NCI-H2081 treated with DMSO at 0.1 percent for 48 hours (cell line): ENCODE measurements at places on chromosomes 6 and 20.

DNA sequence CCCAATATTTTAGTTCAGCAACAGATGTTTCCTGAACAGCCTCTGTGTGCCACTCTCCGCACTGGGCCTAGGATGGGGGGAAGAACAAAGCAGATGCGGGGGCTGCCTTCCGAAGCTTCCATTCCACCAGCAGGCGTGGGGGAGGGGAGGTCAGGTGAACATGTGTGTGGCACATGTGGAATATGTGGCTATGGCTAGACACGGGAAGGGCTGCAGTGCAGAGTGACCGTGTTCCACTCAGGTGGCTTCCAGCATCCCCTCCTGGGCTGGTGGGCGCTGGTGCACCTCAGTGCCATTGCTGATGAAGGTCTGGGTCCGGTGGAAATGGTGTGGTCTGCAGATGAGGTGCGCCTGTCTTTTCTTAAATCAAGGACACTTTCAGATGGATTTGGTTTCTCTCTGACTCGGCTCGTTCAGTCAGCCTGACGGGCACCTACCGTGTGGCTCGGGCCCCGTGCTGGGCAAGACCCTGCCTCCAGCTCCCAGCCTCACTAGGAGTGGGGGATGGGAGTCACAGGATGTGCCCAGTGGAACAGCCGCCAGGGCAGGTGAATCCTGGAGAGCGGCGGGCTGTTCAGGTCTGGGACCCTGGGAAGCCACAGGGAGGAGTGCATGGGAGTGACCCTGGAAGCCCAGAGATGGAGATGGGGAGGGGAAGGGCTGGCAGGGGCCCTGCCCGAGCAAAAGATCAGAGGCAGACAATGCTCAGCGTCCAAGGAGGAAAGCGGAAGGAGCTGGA, 111.0 kb downstream of the SYCP2 start:
- DNase-seq, result no peak

GRCh38 chr6:72946774-72947173, 278.5 kb downstream of the KHDC1L start:
- no peak for DNase-seq

- no peak for DNase-seq
These were observed 9.5 kb downstream of the ARID1B start for GRCh38 chr6:156786652-156787051.

DNA sequence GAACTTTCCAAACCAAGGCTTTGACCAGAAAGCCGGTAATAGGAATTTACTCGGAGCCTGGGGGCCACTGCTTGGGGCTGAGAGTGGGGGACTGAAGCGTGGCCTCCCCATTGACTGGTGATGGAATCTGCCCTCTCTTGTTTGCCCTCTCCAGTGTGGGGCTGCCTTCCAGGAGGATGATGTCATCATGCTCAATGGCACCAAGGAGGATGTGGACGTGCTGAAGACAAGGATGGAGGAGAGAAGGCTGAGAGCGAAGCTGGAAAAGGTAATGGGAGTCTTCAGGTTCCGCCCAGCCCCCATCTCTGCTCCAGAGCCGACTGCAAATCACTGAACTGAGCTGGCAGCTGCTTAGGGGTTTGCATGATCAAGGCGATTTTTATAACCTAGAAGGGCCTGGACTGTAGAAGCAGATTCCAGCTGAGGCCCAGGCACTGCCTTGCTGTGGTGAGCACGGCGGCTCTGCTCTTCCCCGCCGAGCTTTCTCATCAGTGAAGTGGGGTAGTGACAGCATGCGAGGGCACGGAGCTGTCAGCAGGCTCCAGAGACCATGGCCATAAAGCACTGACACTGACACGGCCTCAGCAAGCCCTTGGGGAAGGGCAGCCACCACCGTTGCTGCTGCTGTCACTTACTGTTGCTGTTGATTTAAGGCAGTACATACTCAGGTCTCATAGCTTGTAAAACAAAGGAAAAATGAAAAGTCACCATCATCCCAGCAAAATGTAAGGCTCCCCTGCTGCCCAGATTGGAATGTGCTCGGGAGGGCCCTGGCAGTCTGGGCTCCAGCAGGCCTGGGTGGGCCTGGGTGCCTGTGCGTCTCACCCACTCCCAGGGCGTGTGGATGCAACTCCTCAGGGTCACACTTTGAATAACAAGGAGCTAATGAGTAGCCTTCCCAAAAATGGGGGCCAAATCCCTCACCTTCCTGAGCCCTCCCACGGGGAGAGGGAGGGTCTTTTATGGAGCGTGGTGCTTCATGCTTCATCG, 11.1 kb upstream of the FAM209A start:
- DNase-seq, result no peak

GRCh38 chr6:44327096-44327495, 13.9 kb upstream of the AARS2 start:
- DNase-seq, result no peak

GRCh38 chr6:138480279-138480949, 18.9 kb downstream of the NHSL1 start:
- DNase-seq, result no peak

GRCh38 chr6:143205991-143206390, 145.3 kb downstream of the AIG1 start:
- no peak for DNase-seq

GRCh38 chr6:124822204-124822613, 140.0 kb upstream of the RNF217 start:
- no peak for DNase-seq

DNA sequence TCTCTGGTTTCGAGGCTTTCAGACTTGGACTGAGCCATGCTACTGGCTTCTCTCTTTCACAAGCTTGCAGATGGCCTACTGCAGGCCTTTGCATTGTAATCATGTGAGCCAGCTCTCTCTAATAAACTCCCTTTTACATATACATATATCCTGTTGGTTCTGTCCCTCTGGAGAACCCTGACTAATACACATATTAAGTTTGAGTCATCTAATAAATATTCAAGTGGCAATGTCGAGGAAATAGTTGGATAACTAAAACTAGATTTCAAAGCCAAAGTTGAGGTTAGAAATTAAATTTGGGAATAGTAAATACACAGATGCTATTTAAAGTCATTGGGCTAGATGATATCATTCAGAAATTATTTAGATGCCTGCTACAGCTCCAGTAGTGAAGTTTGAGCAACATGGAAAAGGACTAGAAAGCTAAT, 1343.4 kb downstream of the GRIK2 start:
- DNase-seq, result no peak

- DNase-seq, result no peak
These were observed 37.2 kb downstream of the DAAM2 start for GRCh38 chr6:39829331-39829730.

DNA sequence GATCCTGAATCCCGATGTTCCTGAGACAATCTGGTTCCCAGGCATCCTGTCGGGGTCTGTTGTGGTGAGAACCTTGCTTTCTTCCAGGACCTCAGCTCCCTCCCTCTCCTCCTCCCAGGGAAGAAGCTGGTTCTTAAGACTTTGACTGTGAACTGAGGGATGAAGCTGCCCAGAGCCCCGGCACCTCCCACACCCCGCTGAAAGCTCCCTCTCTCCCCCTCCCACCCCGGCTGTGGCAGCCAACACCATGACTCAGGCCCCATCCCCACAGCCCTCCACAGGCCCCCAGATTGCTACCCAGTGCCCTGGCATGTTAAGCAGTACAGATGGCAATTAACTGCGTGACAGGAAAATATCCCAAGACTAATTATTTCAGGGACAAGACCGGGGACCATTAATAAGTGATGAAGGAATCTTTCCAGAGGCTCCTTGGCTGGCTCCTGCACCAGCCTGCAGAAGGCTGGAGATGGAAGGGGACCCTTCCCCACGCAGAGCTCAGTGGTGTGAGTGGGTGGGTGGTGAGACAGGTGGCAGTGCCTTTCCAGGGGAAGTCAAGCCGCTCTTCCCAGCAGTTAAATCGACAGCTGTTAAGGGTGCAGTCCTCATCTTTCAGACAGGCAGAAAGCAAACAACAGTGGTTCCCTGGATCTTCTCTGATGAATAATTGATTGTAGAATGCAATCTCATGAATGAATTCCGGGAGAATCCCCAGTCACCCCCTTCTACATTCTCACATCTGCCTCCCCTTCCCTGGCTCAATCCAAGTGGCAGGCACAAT, 237.9 kb downstream of the LRFN2 start:
- no peak for DNase-seq

GRCh38 chr20:35730583-35731468, 11.2 kb downstream of the RBM39 start:
- no peak for DNase-seq

DNA sequence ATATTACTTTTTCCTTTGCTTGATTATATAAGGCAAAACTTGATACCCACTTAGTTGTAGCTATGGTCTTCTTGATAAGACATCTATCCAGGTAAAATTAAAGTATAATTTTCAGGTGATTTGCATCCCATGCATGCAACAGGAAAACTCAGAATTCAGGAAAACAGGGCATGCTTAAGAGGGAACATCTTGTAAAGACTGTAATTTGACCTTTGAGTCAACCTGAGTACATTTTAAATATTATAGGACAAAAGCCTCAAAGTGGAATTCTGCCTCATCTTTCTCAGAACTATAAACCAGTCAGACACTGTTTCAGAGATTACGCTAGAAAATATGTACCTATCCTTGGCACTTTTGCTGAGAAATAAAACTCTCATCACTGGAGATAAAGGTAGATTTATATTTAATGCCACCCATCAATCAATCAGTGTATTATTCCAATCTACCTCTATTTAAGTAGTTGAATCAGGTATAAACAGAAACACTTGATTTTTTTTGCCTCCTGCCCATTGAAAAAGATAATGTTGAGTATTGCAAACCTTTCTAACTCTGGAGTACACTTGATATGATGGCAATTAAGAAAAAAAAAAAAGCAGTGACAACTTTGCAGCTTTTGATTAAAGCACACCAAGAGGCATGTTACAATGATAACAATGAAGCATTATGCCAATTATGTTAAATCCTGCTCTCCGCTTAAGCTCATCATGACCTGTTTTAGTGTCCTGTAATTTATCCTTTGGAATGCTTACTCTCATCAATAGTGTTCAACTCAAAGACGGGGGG, 2.8 kb downstream of the CITED2 start:
- no peak for DNase-seq

- no peak for DNase-seq
These were observed 63.4 kb downstream of the RREB1 start for GRCh38 chr6:7171119-7171518.

GRCh38 chr20:35600176-35600992, 15.2 kb upstream of the SPAG4 start:
- no peak for DNase-seq
